ENCODE measurements at places on chromosomes 1 and 21.

DNA sequence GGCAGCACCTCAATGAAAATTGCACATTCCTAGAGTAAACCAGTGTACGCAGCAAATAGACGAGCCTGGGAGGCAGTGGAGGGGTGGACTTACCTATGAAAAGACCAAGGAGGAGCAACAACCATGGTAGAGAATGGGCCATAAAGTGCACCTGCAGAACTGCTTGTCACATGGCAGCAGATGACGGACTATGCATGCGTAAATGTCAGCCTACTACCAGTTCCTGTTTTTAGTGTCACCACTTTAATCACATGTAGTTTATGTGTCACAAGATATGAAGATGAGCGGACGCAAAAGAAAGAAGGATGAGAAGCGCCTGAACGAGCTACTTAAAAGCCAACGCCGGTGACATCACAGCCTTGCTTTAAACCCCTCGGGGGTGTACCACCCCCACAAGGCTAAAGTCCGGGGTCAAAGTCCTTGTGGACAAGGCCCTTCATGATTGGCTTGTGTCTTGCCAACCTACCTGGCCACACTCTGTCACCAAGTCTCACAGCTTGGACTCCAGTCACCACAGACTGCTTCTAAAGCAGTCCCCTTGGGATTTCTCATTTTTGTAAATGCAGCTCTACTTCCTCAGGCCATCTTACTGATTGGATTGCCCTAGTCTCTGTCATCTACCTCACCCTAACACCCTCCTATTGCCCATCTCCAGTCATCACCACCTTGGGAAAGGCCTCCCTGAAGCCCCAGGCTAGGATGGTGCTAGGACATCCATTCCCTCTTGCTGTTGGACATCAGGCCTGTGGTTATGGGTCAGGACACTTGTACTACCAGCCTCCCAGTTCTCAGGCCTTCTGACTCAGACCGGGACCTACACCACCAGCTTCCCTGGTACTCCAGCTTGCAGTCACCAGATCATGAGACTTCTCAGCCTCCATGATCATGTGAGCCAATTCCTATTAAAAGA lies 6.0 kb upstream of the LY9 start:
- no peak for DNase-seq

DNA sequence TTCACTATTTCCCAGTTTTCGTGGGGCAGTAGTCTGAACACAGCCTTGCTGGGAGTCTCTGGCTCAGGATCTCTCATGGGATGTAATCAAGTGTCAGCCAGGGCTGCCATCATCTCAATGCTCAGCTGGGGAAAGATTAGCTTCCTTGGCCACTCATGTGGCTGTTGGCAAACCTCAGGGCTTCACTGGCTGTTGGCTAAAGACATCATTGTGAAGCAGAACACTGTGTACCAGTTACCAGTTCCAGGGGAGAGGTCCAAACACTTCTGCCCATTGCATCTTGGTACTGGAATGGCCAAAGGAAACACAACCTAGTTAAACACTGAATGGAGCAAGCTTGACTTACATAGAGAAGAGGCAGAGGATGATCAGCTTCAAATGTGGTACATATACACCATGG lies 33.7 kb downstream of the AADACL4 start:
- no peak for DNase-seq

DNA sequence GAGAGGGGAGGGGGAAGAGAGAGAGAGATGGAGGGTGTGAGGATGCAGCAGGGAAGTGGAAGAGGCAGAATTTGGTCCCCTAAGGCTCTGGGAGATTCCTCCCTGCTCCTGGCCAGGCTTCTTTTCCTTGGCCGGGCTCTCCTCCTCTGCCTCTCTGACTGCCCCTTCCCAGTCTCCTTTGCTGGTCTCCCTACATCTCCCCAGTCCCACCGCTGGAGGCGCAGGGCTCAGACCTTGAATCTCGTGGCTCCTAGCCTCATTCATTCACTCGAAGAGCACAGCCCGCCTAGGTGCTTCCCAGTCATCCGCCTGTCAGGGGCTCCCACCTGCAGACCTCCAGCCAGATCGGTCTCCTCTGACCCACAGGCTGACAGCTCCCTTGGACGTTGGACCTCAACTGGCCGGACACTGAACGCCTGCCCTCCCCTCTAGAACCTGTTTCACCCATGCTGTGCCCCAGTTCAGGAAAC lies 76.5 kb downstream of the VWA5B1 start:
- DNase-seq: peak; percentile 86

- DNase-seq: no peak
Observed at GRCh38 chr1:87265786-87266185, 62.9 kb upstream of the LMO4 start.

GRCh38 chr1:36126005-36126716 lies 1.1 kb upstream of the COL8A2 start:
- DNase-seq: no peak

- DNase-seq: no peak
Observed at GRCh38 chr1:21775985-21776562, 6.9 kb downstream of the USP48 start.

DNA sequence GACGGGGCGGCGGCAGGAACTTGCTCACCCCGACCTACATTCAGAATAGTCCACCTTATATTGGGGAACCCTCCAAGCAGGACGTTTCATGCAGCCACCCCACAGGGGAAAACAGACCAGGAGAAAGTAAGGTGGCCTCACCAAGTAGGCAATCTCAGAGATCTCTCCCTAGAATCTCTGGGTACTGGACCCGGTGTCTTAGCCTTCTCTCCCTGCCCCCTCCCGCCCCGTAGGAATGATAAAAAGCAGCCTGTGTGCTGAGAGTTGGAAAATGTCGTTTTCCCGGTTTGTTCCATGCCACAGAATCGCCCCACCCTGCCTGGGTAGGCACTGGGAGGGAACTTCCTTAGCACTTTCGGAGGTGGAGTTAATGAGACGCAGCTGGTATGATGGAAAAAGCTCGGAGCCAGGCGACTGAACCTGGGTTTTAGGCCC lies 789 bp upstream of the PTPN14 start:
- DNase-seq: peak; percentile 87

- DNase-seq: no peak
Observed at GRCh38 chr1:25750923-25751605, 48.9 kb upstream of the SELENON start.

DNA sequence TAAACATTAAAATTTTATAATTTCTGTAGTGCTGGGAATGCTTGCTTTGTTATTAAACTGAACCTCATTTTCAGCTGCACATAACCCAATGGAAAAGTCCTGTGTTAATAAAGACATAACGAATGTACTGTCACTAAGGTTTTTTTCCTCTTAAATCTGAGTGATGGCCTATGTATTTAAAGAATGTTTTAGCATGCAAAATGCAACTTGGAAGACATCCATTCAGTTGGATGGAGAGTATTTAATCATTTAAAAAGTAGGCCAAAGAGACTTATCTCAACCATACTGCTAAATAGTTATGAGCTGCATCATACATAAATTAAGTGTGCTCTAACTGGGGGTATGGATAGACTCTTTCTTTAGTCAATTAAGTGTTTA lies 48.5 kb downstream of the RWDD3 start:
- DNase-seq: no peak

DNA sequence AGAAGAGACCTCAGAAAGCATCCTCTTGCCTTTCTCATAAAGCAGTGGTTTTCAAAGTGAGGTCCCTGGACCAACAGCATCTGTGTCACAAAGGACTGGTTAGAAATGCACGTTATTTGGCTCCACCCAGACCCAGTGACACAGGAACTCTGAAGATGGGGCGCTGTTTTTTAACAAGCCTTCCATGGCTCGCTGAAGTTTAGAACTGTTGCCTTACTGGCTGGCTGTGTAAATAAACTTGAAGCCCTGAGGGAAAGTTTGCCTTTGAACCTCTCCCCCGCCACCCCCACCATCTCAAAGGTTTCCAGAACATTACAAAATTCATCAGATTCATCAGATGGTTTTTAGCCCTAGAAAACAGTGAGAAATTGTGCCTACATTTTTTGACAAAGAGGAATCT lies 21.8 kb upstream of the IKBKE start:
- no peak for DNase-seq

GRCh38 chr1:222904451-222904850 lies 89.6 kb downstream of the DISP1 start:
- no peak for DNase-seq

- no peak for DNase-seq
Observed at GRCh38 chr1:9192578-9193232, 41.9 kb upstream of the H6PD start.

DNA sequence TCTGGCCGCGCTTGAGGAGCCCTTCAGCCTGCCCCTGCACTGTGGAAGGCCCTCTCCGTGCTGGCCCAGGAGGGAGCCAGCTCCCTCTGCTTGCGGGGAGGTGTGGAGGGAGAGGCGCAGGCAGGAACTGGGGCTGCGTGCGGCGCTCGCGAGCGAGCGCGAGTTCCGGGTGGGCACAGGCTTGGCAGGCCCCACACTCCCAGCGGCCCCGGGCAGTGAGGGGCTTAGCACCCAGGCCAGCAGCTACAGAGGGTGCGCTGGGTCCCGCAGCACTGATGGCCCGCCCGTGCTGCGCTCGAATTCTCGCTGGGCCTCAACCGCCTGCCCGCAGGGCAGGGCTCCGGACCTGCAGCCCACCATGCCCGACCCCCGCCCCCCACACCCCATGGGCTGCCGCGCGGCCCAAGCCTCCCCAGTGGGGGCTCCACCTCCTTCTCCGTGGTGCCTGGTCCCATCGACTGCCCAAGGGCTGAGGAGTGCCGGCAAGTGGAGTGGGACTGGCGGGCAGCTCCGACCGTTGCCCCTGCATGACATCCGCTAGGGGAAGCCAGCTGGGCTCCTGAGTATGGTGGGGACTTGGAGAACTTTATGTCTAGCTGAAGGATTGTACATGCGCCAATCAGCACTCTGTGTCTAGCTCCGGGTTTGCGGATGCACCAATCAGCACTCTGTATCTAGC lies 46.0 kb downstream of the COL24A1 start:
- no peak for DNase-seq

GRCh38 chr1:59061876-59062275 lies 235.0 kb upstream of the FGGY start:
- no peak for DNase-seq

DNA sequence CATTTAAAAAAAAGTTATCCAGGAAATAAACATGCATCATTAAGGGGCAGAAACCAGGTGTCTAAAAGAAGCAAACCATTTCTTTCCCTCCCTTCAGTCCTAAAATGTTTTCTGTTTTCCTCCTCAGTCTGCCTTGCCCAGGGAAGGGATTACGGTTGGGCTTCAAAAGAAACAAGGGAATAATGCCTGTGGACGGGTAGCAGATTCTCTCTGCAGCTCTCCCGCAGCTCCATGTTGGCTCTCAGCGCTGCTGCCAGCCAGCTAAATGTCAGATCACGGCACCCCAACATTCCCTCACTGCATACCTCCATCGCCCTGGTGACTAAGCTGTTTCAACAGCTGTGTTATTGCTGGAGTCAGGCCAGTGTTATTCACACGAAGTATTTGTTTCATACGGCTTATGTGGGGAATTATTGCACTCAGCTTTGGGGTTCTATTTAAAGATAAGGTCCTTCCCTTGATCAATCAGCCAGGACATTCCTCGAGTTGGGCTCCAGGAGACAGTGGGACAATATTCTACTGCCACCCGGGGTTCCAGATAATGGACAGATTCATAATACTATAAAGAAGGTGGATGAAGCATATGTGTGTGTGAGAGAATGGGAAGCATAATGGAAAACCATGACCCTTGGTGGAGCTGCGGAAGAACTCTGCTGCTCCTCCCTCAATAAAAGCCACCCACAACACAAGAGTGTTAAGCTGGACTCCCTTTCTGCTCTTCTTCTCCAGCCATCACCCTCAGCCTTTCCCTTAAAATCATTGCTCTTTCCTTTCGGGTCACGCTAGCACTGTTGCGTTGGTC lies 58.2 kb downstream of the WLS start:
- DNase-seq: no peak

- DNase-seq: peak; percentile 61
Observed at GRCh38 chr1:25566730-25567341, 23.4 kb downstream of the LDLRAP1 start.

GRCh38 chr1:96525657-96526557 lies 195.7 kb upstream of the PTBP2 start:
- DNase-seq: no peak

- no peak for DNase-seq
Observed at GRCh38 chr1:3016641-3017439, 4.4 kb upstream of the ACTRT2 start.

DNA sequence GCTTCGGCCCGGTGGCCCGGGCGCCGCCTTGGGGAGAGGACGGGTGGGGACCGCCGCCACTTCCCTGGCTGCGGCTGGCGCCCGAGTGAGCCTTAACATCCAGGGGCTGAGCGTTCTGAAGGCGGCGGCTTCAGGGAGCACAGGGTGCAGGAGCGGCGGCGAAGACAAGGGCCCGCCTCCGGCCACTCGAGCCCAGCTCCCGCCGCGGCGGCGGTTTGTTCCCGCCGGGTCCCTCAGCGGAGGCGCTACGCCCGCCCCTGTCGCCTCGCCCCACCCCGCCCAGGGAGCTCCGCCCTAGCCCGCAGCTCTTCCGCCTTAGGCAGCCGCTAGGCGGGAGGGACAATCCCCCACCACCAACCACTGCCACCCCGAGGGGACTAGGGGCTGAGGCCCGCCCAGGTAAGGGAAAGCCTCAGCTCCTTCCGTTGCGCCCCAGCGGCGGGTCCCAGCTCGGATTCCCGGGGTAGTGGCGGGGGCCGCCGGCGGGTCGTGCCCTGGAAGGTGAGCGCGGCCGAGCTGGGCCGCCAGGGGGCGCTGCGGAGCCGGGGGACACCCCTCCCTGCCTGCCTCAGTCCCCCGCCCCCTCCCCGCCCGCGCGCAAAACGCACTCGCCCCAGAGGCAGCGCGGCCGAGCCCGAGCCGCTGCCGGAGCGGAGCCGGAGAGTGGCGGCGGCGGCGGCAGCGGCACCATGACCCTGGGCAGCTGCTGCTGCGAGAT lies at the start of gene FOXD2:
Gene FOXD2, plus strand, starts transcription at position 598 of the 718 bp plus-strand sequence. Its CDS starts 92 bp downstream, at position 690.
- peak; percentile 89 for DNase-seq

- peak; percentile 59 for DNase-seq
Observed at GRCh38 chr1:202589190-202589930, 120.9 kb downstream of the SYT2 start.

DNA sequence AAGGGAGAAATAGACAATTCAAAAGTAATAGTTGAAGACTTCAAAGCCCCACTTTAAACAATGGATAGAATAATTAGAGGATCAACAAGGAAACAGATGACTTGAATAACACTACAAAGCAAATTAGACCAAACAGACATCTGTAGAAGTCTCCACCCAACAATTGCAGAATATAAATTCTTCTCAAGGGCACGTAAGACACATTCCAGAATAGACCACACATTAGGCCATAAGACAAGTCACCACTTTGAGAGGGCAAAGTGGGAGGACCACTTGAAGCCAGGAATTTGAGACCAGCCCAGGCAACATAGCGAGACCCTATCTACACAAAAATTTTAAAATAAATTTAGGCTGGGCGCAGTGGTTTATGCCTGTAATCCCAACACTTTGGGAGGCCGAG lies 20.5 kb upstream of the RNF186 start:
- no peak for DNase-seq

DNA sequence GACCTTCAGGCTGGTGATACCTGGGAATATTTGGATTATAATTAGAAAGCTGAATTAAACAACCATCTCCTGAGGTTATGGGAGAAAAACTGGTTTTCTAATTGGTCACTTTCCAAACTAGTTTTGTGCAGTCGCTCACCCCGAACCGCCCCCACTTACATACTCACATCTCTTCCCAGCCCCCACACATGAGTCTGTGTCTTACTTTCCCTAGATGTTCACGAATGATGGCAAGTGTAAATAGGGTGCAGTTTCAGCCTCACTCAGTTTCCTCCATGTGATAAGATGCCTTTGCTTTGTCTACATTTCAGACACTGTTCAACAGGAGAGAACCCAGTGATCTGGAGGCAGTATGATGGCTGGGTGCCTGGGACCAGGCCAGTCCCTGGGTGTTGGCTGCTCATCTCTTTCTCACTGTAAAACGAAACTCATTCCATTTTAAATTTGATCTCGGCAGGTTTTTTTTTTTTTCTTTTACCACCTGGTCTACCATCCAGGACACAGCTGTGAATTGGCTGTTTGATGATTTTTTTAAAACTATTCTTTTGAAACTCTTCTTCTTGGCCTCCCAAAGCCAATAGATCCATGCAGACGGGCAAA lies 164.3 kb upstream of the RAB4A start:
- no peak for DNase-seq
